ENCODE measurements at places on chromosomes 4 and X.

GRCh38 chrX:72358313-72358712 is 52.6 kb upstream of the CITED1 start:
- no peak for DNase-seq

- no peak for DNase-seq
Observed at GRCh38 chrX:111431001-111431400, 19.0 kb upstream of the DCX start.

DNA sequence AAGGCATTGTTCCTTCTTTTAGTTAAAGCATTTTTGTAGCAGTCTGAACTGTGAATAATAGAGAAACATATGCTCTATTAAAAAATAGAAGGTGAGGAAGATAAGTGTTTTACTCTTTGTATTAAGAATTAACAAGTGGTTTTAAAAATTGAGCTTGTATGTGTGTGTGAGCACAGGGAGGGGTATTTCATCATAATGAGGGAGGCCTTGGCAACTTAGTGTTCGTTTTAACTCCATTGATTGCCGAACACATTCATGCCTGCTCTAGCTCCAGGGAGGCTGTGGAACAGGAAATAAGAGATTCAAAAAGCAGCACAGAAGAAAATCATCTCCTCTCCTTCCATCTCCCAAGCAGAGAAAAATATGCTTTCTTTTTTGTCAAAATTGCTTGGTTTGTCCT is 14.8 kb downstream of the SHROOM3 start:
- no peak for DNase-seq

GRCh38 chr4:129453524-129454200 is 357.7 kb downstream of the C4orf33 start:
- DNase-seq: no peak

- DNase-seq: no peak
Observed at GRCh38 chr4:76989391-76990061, 40.0 kb downstream of the SEPTIN11 start.

DNA sequence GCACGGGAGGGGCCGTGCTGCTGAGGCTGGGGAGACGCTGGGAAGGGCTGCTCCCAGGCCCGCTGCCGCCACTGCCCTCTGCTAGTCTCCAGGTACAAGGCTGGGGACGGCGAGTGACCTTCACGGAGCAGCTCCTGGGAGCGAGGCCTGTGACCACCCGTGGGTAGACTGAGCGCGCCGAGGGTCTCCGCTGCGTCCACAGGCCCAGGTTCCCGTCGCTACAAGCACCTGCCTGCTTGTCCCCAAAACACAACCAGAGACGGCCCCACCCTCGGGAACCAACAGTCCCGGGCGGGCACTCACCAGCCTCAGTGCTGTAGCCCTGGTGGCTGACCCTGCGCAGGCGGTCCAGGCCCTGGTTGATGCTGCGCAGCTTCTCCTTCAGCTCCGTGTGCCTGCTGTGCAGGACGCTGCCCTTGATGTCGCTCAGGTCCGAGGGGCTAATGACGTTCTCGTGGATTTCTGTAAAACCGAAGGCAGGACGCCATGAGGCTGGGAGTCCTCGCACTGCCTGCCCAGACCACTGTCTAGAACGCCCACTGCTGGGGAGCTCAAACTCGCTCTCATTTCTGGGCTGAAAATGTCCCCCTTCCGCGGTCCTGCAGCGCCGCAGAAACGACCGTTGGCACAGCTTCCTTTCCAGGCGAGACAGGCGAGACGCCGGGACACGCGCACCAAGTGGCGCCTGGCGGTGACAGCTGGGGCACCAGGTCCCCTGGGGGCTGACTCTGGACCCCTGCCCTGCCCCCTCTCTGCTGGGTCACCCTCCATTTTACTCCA is 14.3 kb downstream of the LRPAP1 start:
- DNase-seq: no peak

- DNase-seq: no peak
Observed at GRCh38 chr4:15675356-15675755, 6.3 kb upstream of the FAM200B start.

GRCh38 chr4:143356493-143356892 is 19.8 kb downstream of the GAB1 start:
- DNase-seq: no peak

DNA sequence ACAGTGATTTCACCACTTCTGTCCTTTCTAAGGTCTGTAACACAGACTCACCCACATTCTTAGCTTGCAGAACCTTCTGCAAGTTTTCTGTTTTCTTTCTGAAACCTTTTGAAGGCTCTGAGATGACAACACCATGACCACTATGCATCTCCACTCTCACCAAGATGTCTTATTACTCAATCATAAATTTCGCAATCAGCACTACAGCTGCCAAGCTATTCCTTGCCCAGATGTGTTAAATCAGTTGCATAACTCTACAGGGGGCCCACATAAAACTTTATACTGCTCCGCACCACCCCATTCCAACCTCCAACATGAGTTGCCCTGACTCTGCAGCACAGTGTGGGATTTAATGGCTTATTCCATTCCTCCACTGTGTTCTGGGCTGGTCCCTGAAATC is 229.9 kb downstream of the COL25A1 start:
- no peak for DNase-seq
